Hematopoietic multipotent progenitor cell treated with erythropoietin and hydrocortisone succinate and interleukin-3 and kit ligand, for 17 days (in vitro differentiated cells): ENCODE measurements at places on chromosomes 3 and 15.
A peak's percentile ranks its signal among the peaks of the same experiment; 100 is the strongest.

DNA sequence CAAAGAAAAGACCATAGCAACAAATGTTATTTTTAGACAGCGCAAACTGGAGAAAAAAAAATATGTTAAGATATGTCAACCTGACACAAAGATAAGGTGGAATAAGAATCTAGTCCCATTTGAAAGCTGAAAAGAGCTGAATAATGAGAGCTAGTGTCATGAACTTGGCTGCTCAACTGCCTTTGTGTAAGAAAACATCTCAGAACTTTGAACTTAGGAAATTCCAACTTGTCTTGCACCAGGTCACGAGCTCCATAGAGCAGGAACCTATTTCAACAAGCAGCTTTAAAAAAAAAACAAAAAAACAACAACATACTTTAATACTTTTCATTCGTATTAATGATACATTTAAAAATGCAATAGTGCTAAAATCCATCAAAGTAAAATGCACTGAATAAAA is 79.5 kb downstream of the ZNF280D start:
- DNase-seq, result no peak

DNA sequence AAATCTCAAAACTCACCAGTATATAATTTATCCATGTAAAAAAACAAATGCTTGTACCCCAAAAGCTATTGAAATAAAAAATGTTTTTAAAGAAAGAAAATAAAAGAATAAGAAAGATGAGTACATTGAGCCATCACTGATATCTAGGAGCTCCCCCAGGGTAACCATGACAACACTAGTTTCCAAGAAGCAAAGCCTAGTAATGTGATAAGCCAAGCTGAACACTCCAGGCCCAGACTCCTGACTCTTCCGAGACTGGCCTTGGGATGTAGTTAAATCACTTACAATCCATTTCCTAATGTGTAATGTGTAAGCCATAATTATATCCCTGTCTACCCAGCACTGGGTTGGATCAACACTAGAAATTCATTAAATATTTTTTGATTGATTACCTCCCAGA is 21.1 kb upstream of the ATP8B4 start:
- no peak for DNase-seq

DNA sequence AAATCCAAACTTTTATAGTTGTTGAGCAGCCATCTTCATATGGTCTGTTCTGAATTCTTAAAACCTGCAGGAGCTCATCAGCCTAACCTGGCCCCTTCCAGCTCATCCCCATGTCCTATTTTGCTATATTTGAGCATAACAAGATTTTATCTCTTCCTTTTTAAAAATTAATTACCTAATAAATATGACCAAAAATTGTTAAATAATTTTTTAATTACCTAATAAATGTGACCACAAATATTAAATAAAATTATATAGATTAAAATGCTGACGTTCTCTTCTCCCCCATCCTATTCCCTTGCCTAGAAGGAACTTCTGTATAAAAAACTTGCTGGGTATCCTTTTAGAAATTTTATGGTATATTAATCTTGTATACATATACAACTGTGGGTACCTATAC is 43.7 kb downstream of the OXNAD1 start:
- no peak for DNase-seq

DNA sequence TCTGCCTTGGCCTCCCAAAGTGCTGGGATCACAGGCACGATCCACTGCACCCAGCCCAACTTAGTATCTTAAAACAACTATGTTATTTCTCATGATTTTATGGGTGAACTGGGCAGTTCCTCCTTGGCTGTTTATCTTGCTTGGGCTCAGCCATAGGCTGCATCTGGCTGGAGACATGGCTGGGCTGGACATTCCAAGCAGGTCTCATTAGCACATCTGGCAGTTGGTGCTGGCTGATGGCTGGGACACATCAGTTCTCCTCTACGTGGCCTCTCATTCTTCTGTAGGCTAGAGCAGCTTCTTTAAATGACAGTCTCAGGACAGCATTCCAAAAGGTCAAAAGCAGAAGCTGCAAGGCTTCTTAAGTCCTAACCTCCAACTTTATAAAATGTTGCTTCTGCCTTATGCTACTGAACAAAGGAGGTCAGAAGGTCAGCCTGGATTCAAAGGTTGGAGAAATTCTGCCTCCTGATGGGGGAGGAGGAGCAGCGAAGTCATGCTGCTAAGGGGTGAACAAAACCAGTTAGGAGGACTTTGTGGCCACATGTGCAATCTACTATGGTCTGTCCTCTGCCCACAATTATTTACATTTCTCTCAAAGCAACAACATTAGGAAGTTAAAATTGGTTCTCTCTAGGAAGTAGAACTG is 144.0 kb downstream of the AQP9 start:
- no peak for DNase-seq

- DNase-seq, result no peak
These were observed 61.4 kb downstream of the TTC23 start for GRCh38 chr15:99187936-99188335.

DNA sequence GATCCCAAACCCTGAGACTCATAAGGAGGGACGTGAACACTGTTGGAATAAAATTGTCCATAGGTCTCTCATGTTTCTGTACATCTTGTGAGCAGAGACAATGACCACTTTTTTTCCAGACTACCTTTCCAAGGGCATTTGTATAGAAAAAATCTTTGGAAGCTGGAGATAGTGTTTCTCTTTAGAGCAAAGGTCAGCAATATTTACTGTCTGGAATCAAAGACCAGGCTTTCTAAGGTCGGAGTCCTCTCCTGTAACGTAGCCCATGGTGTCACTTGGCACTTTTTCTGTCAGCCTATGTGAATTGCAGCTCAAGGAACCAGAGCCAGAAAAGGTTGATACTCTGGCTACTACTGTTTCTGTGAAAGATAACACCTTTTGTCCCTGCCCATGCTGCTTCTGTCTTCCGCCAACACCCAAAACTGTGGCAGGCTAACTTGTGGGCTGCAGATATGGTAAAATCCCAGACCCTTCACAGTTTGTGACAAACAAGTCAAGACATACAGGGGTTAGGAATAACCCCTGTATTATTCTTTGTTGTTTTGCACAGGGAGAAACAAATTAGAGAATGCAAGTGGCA is 578.3 kb downstream of the GRM7 start:
- DNase-seq, result no peak

DNA sequence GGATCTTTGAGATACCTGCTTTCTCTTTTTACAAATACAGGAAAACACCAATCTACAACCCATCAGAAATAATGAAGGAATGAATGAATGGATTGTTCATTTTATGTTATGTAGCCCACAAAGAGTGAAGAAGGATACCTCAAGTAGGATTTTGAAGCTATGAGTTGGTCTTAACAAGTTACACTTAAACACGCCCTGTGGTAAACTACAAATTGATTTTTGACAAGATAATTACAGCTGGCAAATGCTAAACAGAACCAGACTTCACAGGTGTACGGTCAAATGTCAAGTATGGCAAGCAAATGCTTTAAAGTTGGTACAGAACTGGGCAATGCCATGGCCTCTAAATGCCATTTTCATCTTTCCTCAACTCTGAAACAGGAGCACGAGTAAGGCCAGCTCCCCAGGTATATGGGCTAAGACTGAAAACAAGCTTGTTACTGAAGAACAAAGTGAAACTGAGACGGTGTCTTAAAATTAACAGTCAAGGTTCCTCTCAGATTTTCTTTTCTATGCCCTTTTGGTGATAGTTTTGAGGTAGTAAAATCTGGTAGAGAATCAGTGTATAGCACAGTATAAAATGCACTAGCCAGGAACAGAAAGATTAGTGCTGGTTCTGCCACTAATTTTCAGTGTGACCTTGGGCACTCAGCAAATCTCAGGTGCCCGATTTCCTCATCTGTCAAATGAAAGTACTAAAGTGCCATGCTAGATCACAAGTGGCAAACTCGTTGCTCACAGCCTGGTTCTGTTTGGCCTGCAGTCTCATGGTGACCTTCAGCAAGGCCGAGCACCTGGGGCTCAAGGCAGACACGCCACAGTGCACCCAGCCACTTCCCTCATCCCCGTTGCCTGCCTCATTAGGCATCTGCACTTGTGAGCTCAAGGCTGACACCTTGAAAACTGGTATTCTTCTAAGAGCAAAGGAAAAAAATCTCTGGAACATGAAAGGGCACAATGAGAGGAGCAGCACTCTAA is 9.5 kb downstream of the RUVBL1 start:
- no peak for DNase-seq

DNA sequence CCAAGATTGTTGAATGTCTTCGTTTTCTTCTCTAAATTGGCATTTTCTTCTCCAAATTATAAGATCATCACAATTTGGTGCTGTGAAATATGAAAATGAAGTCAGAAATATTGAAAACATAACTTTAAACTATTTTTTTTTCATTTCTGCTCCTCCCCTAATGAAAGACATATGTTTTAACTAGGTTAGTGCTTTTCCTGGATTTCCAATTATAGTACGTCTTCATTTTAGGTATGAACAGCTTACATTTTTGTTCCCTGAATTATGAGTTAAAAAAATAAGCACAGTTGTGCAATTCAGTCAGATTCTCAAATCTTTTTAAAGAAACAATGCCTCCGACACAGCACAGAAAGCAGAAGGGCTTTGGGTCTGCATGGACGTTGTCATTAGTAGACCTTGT is 83.5 kb upstream of the CFAP20DC start:
- no peak for DNase-seq

- DNase-seq, result no peak
These were observed 74.7 kb downstream of the SPATA16 start for GRCh38 chr3:173066044-173067004.

GRCh38 chr3:16768014-16768413 is 116.7 kb upstream of the PLCL2 start:
- no peak for DNase-seq

DNA sequence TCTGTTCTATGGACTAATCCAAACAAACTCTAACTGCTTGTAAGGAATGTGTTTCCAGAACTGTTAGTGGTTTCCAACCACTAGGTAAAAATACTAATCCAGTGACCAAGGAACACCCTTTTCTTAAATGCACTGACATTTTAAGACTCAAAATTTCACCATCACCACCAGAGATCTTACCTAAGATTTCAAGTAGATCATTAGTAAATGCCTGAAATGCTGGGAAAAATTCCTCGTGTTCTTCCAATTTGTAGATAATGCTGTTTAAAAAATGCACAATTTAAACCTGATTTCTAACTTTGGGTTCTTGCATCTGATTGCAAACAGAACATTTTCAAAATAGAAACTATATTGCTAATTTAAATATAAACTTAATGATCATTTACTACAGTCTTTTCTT is 63.4 kb downstream of the ESYT3 start:
- no peak for DNase-seq

- DNase-seq, result no peak
These were observed 60.0 kb upstream of the DCBLD2 start for GRCh38 chr3:98961161-98962155.

GRCh38 chr3:37491776-37492175 is 317.4 kb upstream of the LRRFIP2 start:
- DNase-seq, result no peak

GRCh38 chr3:142963516-142964448 is at the start of gene PAQR9:
Gene PAQR9, minus strand, starts transcription at chr3:142963674. Its CDS starts 338 bp downstream, at chr3:142963336.
- peak; percentile 62 for DNase-seq

- DNase-seq, result no peak
These were observed 6.1 kb upstream of the CLSTN2 start for GRCh38 chr3:139928708-139929505.

DNA sequence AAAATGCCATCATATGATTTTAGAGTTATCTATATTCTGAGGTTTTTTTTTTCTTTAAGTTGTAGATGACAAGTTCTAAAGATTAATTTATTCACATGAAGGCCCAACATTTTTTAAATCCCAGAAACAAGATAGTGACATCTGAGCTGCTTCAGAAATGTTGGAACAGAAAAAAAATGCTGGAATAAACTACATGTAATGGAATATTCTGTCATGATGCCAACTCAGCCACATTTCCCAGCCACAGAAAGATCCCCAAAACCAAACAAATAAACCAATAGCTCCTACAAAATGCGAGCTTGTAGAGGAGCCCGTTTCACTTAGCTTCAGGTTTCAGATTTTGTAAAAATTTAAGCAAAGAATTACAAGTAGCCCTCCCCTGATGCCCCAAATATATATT is 111.0 kb upstream of the MYO5C start:
- DNase-seq, result no peak

DNA sequence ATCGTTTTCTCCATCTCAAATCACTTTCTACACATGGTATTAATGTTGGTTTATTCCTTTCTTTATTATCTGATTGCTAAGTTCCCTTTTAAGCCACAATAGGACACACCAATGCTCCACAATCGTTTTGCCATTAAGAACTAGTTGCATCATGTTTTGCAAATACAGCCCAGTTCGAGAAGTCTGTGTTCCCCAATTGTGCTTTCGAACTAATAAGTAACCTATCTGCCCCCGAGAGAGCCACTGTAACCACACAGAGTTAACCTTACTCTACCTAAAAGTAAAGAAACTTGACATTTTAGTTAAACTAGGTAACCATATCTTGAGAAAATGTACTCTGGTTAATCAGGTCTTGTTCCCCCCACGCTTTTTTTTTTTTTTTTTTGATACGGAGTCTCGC is 39.1 kb downstream of the MAGI1 start:
- DNase-seq, result no peak

- DNase-seq, result no peak
These were observed 20.0 kb downstream of the MRPL46 start for GRCh38 chr15:88447206-88447605.
